ENCODE measurements at places on chromosomes 6 and 20.

- no peak for DNase-seq
These were observed 4.0 kb upstream of the FRMD1 start for GRCh38 chr6:168082860-168083513.

DNA sequence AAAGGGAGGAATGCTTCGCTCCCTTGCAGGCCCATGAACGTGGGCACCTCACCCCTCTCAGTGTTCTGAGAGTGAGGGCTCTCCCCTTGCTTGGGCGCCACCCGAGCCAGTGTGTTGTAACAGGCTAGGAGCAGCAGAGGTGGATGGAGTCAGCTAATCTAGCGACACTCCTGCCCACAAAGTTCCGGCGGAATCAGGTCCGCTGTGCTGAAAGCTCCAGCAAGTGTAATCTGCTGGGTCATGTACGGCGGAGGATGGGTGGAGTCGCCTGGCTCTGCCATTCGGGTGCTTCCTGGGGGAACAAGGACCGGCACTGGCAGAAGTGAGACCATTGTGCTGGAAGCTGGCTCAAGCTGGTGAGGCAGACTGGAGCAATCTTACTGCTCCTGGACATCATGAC, 1310.1 kb downstream of the EPHA7 start:
- DNase-seq, result no peak

DNA sequence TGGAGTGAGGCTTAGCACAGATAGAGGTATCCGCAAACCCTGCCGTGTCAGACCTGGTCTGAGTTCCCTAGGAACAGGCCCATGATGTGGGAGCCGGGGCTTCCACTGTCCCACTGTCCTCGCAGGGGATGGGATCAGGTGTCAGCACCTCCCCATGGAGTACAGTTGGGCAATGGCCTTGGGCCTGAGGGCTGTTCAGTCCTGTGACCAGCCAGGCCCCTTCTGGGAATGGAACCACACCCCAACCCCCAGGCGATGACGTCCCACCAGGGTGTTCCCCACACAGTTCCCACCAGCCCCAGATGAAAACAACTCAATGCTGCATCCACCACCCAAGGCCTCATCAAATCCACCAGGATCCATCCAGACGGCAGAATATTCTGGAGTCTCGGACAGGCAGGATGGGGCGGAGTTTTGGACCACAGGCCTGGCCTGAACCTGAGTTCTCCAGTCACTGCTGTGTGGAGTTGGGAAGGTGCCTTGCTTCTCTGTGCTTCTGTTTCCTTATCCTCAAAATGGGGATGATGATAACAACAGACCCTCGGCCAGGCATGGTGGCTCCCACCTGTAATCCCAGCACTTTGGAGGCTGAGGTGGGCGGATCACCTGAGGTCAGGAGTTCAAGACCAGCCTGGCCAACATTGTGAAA, 62.2 kb downstream of the UBE2V1 start:
- DNase-seq, result no peak

DNA sequence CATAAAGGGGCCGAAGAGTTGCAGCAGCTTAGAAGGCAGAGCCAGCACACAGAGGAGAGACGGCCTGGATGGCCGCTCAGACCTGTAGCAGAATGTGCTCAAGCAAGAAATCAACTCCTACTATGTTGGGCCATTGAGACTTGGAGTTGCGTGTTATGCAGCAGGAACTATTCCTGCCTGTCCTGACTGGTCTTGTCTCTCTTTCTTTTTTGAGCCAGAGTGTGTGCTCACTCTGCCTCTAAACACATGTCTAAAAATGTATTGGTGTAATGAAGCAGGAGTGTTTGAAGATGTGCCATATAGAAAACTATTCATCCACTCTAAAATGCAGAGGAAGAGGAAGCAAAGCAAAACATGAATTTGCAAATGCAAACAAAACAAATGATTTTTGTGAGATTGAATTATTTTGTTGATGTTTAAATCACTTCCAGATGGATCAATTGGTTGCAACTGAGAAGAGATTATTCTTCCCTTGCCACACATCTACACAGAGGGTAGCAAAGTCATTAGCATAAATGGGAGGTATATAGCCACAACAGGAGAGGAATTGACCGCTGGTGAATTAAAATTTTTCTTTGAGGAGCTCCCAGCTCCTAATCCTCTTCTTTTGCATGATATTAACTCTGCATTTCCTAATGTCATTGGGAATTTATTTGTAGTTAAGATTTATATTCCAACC, 20.4 kb upstream of the SYNJ2 start:
- no peak for DNase-seq

GRCh38 chr20:20457392-20458126, 89.7 kb downstream of the INSM1 start:
- DNase-seq, result no peak

- DNase-seq, result no peak
These were observed 81.7 kb downstream of the ANKRD60 start for GRCh38 chr20:58146746-58147140.

GRCh38 chr20:31593221-31594001, 11.7 kb upstream of the ID1 start:
- peak; percentile 39 for DNase-seq

DNA sequence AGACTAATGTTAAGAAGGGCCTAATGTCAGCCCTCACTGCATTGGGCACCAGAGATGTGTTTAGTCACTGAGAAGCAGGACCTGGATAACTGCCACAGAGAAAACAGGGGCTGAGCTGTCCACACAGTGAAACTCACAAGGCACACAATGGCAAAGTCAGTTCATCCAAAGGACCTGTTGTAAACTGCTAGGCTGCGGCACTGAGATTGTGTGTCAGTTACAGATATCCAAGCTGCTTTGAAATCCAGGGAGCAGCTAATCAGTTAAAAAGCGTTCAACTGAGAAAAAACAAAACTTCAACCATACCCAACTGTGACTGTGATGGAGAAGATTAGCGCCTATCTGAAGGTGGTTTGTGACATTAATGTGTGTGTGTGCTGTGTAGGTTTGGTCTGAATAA, 27.8 kb upstream of the TMEM14A start:
- no peak for DNase-seq

- peak; percentile 5 for DNase-seq
These were observed 146.2 kb upstream of the ECI2 start for GRCh38 chr6:4281341-4282293.

DNA sequence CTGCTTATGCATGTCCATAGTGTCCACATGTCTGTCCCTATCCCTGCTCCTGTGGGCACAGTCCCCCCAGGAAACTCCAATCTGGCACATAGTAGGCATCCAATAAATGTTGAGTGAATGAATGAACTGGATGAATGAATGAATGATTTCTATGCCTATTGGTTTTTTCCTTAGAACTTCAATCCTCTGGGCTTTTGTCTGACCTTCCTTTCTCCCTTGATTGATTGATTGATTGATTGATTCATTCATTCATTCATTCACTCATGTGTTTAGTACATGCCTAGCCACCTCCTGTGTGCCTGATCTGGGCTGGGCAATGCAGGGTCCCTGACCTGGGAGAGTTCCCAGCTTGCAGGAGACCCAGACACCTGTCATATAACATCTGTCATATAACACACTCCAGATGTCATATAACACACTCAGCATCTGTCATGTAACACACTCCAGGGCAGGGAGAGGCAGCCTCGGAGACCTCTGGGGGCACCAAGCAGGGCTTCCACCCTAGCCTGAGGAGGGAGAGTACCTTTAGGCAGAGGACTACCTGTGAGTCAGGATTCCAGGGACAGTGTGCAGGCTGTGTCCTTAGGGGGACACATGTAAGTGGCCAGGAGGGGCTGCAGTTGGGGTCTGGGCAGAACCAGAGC, 17.9 kb downstream of the VSTM2L start:
- DNase-seq, result no peak

DNA sequence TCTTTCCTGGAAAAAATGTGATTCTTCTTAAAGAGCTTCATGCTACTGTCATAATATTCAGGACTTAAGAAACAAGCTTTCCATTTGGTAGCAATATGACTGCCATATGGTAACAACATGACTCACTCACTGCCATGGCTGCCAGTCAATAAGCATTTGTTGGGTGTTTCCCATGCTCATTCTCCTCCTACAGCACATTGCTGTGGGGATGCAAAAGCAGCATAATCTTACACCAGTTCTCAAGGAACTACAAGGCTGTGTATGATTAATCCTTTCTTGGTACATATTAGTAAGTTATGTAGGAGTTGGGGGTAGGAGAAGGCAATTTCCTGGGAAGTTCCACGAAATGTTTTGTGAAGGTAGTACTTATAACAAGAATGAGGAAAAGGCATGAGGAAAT, 76.7 kb downstream of the CEP162 start:
- peak; percentile 51 for DNase-seq
